Thymus (tissue), 14 donors: ENCODE measurements at places on chromosomes 3 and 15.

DNA sequence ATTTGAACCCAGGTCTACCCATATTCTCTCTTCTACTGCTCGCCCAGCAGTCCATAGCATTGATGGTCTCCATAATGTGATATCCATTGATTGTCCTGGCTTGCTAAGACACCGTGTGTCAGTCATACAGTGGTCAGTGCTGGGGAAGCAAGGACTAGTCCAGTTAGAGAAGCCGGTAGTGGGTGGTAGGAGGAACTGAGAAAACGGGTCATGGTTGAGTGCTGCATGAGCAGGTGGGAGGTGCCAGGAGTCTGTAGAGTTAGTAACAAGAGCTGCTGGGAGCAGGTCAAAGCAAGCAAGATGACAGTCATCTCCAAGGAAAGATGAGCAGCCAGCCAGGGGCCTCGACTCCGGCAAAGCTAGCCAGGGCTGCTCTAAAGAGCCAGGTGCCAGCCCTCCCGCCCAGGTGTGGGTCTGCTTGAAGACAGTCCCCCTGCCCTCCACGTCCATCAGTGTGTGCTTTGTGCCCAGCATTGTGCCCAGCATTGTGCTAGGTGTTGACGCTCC, 29.5 kb upstream of the USP3 start:
- no peak for DNase-seq

GRCh38 chr3:58173669-58174398, 36.9 kb downstream of the DNASE1L3 start:
- DNase-seq, result peak; percentile 30

- no peak for DNase-seq
Observed at GRCh38 chr3:377158-377561, 180.6 kb downstream of the CHL1 start.

DNA sequence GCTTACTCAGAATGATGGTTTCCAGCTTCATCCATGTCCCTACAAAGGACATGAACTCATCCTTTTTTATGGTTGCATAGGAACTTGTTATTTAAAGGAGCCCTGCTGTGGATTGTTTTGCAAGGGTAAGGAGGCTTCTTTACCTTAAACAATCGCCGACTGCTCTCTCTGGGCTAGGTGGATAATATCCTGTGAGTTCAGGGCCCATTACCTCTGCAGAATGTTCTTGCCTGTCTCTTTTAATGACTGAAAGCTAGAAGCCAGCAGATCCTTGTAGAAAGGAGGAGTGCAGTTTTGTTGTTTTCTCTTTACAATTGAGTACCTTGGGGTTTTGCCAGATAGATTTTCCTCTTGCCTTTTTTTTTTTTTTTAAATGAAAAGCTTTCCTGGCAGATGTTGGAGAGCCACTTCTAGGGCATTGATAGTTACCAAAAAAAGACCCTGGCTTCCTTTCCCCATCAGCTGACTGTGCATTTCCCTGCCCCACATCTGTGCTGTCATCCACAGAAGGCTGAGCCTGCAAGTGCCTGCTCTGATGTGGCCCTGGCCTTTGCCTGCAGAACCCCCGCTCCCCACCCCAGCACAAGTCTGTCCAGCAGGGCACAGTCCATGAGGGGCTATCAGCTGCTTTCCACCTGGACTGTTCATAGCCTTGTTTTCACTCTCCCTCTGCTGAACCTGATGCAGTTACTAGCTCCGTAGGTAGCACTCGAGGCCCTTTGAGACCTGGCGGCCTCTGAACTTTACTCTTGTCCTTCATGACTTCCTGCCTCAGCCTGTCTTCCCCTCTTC, 113.1 kb downstream of the CHCHD6 start:
- no peak for DNase-seq

- no peak for DNase-seq
Observed at GRCh38 chr15:60583194-60583593, 104.3 kb upstream of the ICE2 start.

DNA sequence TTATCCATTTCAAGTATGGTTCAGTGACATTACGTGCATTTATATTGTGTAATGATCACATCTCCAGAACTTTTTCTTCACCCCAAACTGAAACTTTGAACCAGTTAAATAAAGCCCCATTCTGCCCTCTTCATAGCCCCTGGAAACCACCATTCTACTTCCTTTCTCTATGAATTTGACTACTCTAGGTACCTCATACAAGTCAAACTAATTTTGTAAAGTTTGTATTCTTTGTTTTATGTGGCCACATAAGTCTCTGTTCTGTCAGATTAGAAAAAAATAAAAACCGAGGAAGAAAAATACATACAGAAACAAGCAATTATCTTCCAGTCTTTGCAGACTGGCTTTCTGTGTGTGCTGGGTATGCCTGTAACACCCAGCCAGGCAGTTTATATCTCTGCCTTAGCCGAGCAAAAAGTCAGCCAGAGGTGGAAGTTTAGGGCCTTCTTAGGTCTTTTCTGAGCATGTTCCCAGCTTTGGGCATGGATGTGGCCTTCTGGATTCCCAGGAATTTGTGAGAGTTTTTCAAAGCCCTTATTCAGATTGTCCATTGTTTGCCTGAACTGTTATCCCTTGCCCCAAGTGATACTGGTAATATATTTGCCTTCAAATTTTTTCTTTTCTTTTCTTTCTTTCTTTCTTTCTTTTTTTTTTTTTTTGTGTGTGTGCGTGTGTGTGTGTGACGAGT, 6.0 kb upstream of the GRAMD1C start:
- no peak for DNase-seq

- no peak for DNase-seq
Observed at GRCh38 chr3:170840291-170840859, 29.6 kb downstream of the RPL22L1 start.

DNA sequence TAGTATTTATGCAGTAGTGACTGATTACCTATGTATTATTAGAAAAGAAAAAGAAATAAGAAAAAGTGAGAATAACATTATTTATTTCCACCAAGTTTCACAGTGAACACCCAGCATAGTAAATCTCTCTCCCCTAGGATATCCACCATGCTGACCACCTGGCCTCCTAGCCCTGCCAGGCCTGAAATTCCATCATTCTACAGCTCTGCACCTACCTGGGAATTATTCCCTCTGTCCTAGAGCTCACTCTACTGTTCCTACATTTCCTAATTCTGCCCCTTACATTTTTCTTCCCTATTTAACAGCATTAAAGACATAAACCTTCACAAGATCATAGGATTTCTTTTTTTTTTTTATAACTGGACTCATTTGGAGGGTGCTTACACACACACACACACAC, 525.3 kb upstream of the PPP2R3A start:
- DNase-seq, result no peak

DNA sequence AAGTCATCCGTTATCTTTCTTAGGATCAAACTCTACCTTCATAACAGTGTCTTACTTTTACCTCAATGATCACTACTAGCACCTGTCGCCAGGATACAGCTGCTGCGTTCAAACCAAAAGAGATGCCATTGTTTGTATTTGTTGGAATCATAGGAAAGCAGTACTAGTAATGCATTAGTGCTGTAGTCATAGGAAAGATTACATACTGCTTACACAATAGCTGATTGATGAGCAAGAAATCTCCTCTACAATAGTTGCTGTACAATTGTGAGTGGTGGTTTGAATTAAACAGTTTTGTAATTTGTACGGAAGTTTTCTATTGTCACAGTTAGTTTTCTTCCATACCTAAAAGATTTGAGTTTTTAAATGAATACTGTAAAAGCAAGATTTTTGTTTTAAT, 21.4 kb downstream of the ACAP2 start:
- DNase-seq, result no peak

- no peak for DNase-seq
Observed at GRCh38 chr3:137764001-137764433, at the start of gene SOX14. TSS of gene SOX14 (plus strand) at chr3:137764315. CDS start at chr3:137764785, 470 bp downstream.

- no peak for DNase-seq
Observed at GRCh38 chr3:185225523-185225922, 28.3 kb downstream of the EHHADH start.
